ENCODE measurements at places on chromosomes 16 and 17.

DNA sequence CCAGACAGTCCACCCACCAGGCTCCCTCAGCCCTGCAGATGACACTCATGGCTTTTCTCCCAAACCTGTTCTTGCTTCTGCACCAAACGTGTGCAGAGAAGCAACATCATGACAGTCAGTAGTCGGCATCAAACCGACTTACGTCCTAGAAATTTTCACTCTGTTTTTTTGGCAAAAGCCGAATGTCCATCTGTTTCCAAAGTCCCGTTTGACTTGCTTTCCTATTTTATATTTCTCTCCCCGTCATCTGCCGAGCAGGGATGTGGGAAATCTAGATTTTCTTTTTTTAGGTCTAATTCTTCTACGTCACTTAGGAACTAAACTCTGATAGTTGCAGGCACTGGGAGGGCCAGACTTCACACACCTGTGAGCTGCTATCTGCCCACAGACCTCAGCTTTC lies 104.9 kb downstream of the RMI2 start:
- no peak overlapping the region for H3K4me3 ChIP-seq
- H3K4me1 ChIP-seq = no peaks in the 10 kb centered on the region
- H3K27ac ChIP-seq = no peak overlapping the region
- DNase-seq = no peak

- no peak overlapping the region for H3K4me3 ChIP-seq
- H3K36me3 ChIP-seq = peaks cover 63% of the 10 kb centered on the region
- no peak for DNase-seq
- no peaks in the 10 kb centered on the region for H3K27me3 ChIP-seq
- no peak overlapping the region for H3K27ac ChIP-seq
- H3K4me1 ChIP-seq = no peaks in the 10 kb centered on the region
Measured at GRCh38 chr17:1732833-1733321, 8.4 kb downstream of the WDR81 start.

DNA sequence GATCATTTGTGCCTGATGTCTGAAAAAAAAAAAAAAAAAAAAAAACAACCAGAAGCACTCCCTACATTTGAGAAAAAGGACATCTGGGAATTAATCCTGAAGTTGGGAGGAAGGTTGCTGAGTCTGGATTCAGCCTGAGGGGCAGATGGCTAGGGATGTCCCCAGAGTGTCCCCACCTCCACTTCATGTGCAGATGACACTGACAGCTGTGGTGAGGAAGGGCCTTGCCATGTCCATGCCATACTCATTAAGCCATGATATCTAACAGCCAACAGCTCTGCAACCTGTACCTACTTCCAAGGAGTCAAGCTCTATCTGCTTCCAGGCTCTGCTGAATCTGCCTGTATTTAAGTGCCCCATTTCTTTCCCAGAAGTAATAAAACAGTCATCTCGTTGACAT lies 356.0 kb downstream of the CA10 start:
- H3K4me3 ChIP-seq = no peak overlapping the region
- no peak for DNase-seq
- no peaks in the 10 kb centered on the region for H3K36me3 ChIP-seq
- no peaks in the 10 kb centered on the region for H3K4me1 ChIP-seq

DNA sequence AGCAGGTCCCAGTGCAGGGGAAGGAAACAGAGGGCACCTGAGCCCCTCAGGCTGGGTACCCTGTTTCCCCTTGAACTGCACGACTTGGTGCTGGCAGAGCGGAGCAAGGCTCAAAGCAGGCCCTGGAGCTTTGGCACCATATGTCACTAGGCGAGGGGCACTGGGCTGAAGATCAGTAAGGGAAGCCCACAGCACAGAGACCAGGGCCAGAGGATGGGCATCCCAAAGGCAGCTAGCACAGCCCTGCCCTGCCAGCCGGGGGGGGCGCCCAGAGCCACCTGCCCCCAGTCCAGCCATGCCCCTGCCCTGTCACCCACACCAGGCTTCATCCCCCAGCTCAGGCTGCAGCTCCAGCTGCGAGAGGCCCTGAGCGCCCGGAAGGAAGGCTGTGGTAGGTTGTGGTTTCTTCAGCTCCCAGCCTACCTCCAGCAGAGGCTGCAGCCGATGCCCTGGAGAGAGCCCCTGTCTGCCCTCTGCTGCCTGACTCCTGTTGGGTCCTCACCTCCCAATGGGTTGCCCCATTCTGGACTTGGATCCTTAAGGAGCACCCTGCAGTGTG lies 10.9 kb downstream of the NHERF1 start:
- H3K27me3 ChIP-seq = no peaks in the 10 kb centered on the region
- peaks cover 59% of the 10 kb centered on the region for H3K36me3 ChIP-seq
- peaks cover 98% of the 10 kb centered on the region for H3K4me1 ChIP-seq

DNA sequence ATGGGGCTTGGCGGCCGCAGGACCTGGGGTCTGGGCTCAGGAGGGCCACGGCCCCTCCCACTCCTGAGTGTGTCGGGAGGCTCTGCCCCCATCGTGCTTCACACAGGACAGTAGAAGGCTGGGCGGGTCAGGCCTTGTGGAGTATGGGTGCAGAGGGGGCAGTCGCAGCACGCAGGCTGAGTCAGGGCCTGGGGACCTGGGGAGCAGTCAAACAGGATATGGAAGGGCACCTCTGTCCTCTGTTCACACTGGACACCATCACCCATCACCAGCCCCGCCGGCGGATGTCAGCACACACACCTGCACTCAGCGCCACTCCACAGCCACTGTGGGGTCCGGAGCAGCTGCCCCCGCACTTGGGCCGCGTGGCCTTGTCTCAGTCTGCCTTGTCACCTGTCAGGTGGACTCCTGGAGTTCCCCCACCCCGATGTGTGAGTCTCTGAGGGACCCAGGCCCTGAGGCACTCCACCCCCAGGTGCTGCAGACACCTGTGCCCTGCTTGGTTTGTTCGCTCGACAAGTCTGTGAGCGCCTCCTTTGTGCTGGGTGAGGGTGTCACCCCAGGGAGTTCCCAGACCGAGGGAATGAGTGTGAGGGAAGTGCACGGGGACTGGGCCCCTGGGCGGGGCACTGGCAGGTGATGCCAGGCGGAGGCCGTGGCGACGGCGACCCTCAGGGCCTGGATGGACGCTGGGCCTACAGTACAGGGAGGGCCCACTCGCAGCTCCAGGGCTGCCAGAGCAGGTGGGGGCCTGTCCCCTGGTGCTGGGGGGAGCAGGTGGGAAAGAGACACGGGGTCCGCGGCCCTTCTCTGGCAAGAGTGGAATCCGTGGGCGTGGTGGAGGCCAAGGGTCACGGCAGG lies 31.7 kb downstream of the ZFPM1 start:
- peaks cover 37% of the 10 kb centered on the region for H3K4me1 ChIP-seq
- H3K4me3 ChIP-seq = no peak overlapping the region
- no peak overlapping the region for H3K27ac ChIP-seq
- H3K27me3 ChIP-seq = no peaks in the 10 kb centered on the region
- no peak for DNase-seq

- no peak overlapping the region for H3K4me3 ChIP-seq
- H3K27me3 ChIP-seq = no peaks in the 10 kb centered on the region
- no peaks in the 10 kb centered on the region for H3K36me3 ChIP-seq
- no peak for DNase-seq
- H3K4me1 ChIP-seq = no peaks in the 10 kb centered on the region
- no peak overlapping the region for H3K27ac ChIP-seq
Measured at GRCh38 chr17:50806141-50806643, 29.2 kb upstream of the WFIKKN2 start.

DNA sequence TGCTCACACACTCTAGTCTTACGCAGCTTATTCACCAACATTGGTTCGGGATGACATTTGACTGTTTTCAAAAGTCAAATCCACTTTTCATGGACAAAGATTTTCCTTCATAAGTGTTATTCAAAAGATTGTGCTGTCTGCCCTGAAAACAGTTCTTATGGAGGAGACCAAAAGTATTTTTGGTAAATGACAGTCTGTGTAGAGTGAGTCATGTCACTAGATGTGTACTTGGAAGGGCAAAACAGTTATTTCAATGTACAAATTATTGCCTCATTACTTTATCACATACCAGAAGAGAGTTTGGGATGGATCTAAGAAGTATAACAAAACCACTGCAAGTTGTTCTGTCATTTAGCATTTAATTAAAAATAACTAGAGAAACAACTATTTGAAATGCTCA lies 265.6 kb downstream of the CDH13 start:
- no peak for DNase-seq
- no peak overlapping the region for H3K27ac ChIP-seq
- no peaks in the 10 kb centered on the region for H3K27me3 ChIP-seq
- no peaks in the 10 kb centered on the region for H3K4me1 ChIP-seq

DNA sequence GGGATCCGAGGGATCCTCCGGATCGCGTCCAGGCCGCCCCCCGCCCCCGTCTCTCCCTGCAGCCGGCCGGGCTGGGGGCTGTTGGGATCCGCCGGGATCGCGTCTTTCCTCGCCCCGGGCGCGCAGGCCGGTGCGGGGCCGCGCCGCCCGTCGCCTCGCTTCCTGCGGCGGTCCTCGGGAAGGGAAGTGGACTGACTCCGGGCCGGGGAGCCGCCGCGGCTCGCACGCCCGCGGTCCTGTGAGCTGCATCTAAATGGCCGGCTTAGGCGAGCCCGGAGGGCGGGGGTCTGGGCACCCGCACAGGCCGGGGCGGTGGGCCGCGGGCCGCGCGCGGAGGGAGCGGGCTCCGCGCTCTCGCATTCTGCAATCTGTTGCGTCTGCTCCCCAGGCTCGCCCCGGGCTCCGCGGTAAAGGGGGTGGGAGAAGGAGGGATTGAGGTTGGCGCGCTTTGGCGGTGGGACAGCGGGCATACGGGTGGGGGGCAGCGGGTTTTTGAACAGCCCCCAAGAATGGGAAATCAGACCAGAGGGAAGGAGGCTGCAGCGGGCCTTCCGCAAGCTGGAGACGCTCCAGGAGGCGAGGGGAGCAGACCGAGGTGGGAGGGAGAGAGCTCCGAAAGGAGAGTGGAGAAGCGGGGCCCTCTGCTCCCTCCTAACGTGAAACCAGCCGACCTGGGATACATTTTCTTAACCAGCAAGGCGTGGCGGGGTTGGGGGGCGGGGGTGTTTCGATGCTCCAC lies 2.2 kb downstream of the TMEM132E start:
- peaks cover 89% of the 10 kb centered on the region for H3K27me3 ChIP-seq
- no peak overlapping the region for H3K27ac ChIP-seq
- H3K4me3 ChIP-seq = no peak overlapping the region
- no peak for DNase-seq
- H3K4me1 ChIP-seq = peaks cover 32% of the 10 kb centered on the region

GRCh38 chr17:76537578-76538280 lies at the start of gene CYGB:
Gene CYGB (minus strand): TSS chr17:76537709. CDS start chr17:76537542, 167 bp downstream.
- no peaks in the 10 kb centered on the region for H3K4me1 ChIP-seq
- no peaks in the 10 kb centered on the region for H3K36me3 ChIP-seq
- H3K27ac ChIP-seq = no peak within 1 kb of the TSS
- H3K27me3 ChIP-seq = peaks cover 65% of the 10 kb centered on the region

- no peak overlapping the region for H3K4me3 ChIP-seq
- H3K27me3 ChIP-seq = no peaks in the 10 kb centered on the region
- no peaks in the 10 kb centered on the region for H3K36me3 ChIP-seq
- H3K4me1 ChIP-seq = no peaks in the 10 kb centered on the region
- no peak for DNase-seq
Measured at GRCh38 chr16:51657848-51658247, 506.8 kb upstream of the SALL1 start.

DNA sequence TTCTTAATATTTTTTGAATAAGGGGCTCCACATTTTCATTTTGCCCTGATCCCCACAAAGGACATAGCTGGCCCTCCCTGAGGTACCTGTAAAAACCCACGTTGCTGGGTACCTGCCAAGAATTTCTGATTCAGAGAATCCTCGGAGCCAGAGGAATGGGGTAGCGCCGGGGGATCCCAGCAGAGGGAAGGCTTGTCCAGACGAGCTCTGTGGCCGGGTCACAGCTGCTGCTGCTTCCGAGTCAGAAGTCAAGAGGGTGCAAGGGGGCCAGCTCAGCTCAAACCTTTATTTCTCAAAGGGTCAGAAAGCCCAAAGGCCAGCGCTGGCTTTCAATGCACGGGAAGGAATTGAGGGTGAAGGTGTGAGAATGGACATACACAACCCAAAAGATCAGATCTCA lies 68.9 kb upstream of the SDK2 start:
- no peak overlapping the region for H3K27ac ChIP-seq
- H3K4me1 ChIP-seq = no peaks in the 10 kb centered on the region
- H3K4me3 ChIP-seq = no peak overlapping the region
- H3K36me3 ChIP-seq = no peaks in the 10 kb centered on the region

DNA sequence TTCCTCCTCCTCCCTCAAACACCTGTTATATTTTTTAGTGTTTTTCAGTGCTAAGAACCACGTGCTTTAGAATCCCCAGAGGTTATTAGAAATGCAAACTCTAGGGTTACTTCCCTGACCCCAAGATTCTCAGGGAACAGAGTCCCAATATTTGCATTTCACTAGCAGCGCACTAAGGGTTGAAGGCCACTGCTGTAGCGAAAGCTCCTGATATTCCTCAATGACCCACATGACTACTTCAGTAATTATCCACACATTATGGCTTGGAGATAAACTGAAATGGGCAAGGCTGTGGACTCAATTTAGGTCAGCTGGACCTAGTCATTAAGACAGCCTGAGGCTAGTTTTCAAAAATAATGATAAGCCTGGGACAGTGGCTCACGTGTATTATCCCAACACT lies 78.5 kb upstream of the BCAR1 start:
- H3K27me3 ChIP-seq = no peaks in the 10 kb centered on the region
- DNase-seq = no peak
- H3K4me1 ChIP-seq = peaks cover 24% of the 10 kb centered on the region
- no peak overlapping the region for H3K27ac ChIP-seq
- no peak overlapping the region for H3K4me3 ChIP-seq
- no peaks in the 10 kb centered on the region for H3K36me3 ChIP-seq

DNA sequence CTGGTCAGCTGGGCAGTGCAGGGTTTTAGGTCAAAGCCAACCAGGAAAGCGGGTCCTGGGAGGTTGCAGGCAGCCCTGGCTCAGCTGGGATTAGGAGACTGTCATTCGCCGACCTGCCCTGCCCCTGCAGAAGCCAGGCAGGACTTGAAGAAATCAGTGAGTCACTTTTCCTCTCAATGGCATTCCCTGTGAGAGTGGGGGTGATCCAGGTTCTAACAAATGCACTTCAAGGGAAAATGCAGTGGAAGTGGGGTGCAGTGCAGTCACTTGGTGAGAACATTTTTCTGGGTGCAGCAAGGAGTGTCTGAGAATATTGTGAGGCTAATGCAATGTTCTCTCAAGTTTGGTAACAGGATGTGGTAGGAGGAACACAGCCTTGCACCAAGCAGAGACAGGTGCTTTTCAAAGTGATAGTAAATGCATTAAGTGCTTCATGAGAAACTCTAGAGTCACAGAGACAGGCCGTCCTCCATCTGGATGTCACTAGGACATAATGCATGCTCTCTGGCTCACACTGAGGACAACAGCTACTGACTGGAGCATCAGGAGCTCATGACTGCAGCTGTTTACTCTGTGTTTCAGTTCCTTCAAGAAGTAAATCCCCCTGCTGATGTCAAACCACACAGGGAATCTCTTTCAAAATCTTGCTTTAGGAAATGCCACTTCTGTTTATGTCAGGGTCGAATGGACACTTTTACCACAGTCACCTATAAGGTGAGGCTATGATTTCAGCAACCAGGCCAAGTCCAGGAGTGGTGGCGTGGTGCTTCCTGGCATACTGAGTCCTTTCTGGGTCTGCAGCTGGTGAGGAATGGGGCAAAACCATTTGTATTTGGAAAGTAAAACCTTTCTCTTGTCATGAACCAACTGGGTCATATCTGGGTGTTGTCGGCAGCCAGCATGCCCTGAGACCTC lies 16.7 kb downstream of the CDK5R1 start:
- peaks cover 2% of the 10 kb centered on the region for H3K36me3 ChIP-seq

- DNase-seq = no peak
- H3K4me3 ChIP-seq = no peak overlapping the region
- no peak overlapping the region for H3K27ac ChIP-seq
- peaks cover 44% of the 10 kb centered on the region for H3K36me3 ChIP-seq
Measured at GRCh38 chr17:78679495-78680395, 102.3 kb downstream of the CYTH1 start.

Measured in T-cell (primary cell).